Left ventricle myocardium inferior (tissue), 1 donor: ENCODE measurements at places on chromosomes 1 and 21. TPM values are rescaled to one million over a fixed set of nuclear protein-coding genes. Genes with fewer than 3 reads are reported as not detected.

The AMY2A gene
- total RNA-seq: not detected

The S100A3 gene
- total RNA-seq: 0.36 TPM

The C1QC gene
- total RNA-seq: 76.6 TPM

The NEGR1 gene
- 9.7 TPM for total RNA-seq

The DARS2 gene
- 15.1 TPM for total RNA-seq

The ICOSLG gene
- 4.7 TPM for total RNA-seq

The PLA2G2D gene
- total RNA-seq: not detected

The ROR1 gene
- 14.0 TPM for total RNA-seq

The RGS1 gene
- total RNA-seq: 0.74 TPM

The USP33 gene
- 24.2 TPM for total RNA-seq

The SERINC2 gene
- 1.6 TPM for total RNA-seq

DNA sequence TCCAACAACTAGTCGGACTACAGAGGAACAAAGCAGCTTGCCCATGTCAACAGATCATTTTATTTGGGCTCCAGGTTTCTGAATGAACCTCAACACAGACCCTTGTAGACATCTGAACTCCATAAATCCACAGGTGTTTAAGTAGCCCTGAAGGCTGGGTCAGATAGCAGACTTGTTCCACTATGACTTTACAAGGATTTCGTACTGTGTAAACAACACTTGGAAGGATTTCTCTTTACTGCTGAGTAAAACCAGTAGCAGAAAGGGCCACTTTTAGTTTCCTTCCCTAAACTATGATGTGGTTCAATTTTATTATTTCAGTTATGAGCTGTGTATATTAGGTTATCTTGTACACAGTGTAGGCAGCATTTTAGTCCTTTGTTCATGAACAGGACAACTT lies 316.4 kb upstream of the ADGRL2 start:
- DNase-seq: no peak

GRCh38 chr1:1182491-1183220 lies 9.0 kb downstream of the TTLL10 start:
- DNase-seq: peak; percentile 14

DNA sequence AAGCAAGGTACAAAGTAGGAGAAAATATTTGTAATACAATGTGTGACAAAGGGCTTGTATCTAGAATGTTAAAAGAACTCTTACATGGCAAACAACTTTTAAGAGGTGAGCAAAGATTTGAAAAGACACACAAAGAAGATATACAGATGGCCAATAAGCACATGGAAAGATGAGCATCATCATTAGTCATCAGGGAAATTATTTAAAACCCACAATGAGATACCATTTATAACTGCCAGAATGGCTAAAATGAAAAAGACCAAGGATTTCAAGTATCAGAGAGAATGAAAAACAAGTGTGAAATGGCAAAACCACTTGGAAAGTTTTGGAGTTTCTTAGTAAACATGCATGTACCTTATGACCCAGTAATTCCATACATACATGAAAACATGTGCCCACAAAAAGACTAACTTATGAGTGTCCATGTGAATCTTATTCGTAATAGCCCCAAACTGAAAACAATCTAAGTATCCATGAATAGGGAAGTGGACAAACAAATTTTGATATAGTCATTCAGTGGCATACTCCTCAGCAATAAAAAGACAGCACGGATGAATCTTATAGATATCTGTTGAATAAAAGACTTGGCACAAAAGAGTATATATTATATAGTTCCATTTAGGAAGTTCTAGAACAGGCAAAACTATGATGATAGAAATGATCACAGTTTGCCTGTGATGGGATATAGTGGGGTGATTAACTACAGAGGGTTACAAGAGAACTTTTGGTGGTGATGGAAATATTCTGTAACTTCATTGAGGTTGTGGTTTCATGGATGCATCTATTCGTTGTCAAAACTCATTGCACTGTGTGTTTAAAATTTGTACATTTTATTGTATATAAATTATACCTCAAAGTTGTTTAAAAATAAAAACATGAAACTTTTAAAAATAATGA lies 82.0 kb downstream of the DISP1 start:
- DNase-seq: no peak

- no peak for DNase-seq
These were observed 4.4 kb downstream of the CLEC20A start for GRCh38 chr1:178492341-178492740.

- no peak for DNase-seq
These were observed 12.1 kb upstream of the PTTG1IP start for GRCh38 chr21:44885615-44886014.

DNA sequence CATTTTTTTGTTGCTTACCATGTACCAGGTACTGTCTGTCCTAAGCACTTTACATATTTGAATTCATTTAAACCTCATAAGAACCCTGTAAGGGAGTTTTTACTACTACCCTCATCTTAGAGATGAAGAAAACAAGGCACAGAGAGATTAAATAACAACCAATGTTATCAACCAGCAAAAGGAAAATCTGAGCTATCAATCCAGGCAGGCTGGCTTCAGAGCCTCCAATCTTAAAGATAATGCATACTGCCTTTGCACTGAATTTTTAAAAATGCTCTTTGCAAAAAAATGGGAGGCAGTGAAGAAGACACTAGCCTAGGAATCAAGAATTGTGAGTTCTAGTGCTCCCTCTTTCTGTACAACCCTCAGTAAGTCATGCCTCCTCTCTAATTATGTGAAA lies 18.7 kb downstream of the NDC1 start:
- DNase-seq: no peak

DNA sequence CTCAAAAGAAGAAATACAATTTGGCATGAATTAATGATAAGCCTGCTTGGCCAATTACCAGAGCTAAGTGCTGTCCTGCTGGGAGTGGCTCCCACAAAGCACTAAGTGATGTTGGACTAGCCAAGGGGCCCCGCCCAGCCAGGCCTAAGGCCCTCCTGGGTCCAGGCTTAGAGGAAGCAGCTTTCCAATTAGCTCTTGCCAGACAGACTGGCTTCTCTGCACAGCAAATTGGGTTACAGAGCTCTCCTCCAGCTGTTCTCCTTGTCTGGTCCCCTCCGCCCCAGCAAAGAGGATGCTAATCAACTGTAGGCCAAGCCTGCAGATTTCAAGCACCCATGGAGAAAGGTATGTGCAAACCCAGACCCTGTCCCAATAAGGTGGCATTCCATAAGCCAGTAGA lies 151.9 kb downstream of the DMRTA2 start:
- DNase-seq: peak; percentile 18

- DNase-seq: no peak
These were observed 452.9 kb upstream of the CXADR start for GRCh38 chr21:17059936-17060335.

GRCh38 chr1:16275591-16275990 lies 38.6 kb upstream of the CPLANE2 start:
- no peak for DNase-seq

GRCh38 chr1:175095978-175096607 lies 28.5 kb downstream of the TNN start:
- no peak for DNase-seq

DNA sequence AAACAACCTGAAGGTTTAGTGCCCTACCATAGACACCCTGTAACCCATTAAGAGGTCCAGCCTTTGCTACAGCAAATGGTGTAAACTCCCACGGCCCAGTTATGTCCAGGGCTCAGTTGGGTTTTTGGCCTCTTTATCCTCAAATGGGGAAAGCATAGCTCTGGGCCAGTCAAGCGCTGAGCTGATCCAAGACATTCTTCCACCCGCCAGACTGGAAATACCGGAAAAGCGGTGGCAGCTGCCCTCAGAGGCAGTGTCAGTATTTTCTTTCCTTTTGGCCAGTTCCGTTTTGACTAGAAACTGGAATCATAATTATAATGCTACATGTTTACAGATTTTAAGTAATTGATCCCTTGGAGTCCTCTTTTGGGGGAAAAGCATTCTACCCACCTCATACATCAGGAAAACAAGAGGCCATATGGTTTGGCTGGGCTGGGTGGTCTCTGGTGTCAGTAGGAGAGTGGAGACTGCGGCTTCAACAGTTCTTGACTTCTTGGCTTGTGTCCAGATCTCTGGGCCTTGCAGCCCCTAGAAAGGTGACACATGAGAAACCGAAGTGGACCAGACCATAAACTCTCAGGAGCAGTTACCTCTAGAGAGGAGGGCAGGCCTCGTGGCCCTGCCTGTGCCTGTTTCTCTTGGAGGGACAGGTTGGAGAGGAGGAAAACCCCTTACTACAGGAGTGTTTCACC lies 30.2 kb upstream of the CLDN14 start:
- DNase-seq: no peak

GRCh38 chr1:34547046-34547674 lies 207.7 kb upstream of the GJB5 start:
- DNase-seq: no peak

- DNase-seq: no peak
These were observed 109.7 kb upstream of the BARHL2 start for GRCh38 chr1:90826834-90827233.

- no peak for DNase-seq
These were observed 1107.5 kb upstream of the B3GALT2 start for GRCh38 chr1:194293851-194294405.

DNA sequence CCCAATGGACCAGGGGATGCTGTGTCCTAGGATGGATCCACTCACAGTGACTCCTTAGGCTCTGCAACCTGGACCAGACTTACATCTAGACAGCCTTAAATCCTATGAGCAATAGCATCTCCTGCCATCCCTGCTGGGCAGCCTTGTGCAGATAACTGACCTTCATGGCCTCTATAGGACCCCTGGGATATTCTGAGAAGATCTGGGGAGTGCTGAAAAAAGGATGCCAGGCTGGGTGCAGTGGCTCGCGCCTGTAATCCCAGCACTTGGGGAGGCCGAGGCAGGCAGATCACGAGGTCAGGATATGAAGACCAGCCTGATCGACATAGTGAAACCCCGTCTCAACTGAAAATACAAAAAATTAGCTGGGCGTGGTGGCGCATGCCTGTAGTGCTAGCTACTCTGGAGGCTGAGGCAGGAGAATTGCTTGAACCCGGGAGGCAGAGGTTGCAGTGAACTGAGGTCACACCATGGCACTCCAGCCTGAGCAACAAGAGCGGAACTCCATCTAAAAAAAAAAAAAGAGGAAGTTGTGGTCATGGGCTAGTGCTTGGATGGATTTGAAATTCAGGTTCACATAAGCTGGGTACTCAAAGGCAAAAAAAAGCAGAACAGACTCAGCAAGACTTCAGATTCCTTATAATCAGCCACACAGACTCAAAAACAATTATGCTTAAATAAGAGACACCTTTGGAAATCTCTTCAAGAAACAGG lies 10.9 kb upstream of the SH2D1B start:
- no peak for DNase-seq

DNA sequence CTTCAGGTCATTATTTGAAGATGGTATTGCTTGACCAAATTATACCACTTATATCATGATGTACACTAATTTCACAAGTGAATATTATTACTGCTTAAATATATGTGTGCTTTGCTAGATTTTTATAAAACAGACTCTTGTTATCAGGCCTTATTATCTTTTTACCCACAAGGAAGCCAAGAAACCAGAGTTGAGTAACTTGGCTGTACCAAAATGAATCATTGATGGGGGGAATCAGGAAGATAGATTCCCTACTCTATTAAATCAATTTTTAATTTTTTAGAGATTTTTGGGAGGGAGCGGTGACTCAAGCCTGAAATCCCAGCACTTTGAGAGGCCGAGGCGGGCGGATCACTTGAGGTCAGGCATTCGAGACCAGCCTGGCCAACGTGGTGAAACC lies 16.0 kb upstream of the SCCPDH start:
- DNase-seq: no peak

- DNase-seq: no peak
These were observed 415.7 kb downstream of the USP25 start for GRCh38 chr21:16145479-16145878.

DNA sequence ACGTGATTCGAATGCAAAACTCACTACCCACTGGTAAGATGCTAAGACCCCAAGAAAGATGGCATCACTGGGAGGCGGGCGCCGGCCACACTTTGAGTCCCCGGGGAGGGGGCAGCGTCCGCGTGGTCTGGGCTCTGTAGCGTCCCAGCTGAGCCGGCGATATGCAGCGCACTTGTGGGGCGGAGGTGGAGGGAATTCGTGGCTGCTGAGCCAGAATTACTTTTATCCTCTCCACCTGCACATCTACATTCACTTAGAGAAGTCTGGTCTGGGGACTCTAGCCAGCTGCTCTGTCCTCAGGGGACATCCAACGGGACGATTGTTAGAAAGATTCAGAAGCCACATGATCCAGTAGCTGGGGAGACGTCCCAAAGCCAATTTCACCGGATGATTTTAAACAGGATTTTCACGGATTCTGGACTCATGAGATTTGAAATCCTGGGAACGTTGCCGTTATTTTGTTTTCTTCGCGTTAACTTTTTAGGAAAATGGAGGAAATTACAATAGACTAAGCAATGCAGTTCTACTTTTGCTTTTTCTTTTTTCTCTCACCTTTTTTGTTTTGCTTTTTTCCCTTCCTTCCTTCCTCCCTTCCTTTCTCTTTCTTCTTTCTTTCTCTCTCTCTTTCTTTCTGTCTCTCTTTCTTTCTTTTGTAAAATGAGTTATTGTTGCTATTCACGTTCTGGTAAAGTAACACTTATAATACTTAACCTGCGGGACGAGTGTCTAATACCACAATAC lies 1.3 kb downstream of the JAM2 start:
- DNase-seq: peak; percentile 38

- DNase-seq: no peak
These were observed 1.1 kb downstream of the NR5A2 start for GRCh38 chr1:200028586-200029034.

- DNase-seq: no peak
These were observed 6.4 kb upstream of the GBP5 start for GRCh38 chr1:89279011-89279466.

DNA sequence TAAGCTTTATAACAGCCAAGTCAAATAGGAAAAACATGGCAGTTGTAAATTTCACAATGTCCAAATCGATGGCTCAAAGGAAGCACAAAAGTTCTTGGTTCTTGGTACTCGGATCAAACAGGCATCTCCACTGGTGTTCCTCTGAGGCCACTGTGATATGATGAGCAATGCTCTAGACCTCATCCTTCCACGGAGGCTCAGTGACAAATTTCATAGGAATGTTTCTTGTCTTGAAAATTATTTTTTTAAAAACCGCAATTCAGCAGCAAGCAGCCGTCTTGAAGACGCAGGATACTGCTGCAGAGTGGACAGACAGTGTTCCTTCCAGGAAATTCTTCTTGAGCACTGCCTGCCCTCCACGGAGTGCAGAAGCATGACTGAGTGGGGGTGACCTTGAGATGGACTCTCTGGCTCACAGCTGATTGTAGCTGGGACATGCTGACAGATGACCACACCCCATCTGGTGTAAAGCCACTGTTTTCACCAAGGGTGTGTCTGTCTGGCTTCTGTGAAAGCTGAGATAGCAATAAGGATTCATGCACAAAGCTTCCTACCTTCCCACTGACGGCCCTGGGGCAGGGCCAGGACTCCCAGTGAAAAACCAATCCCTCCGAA lies 61.9 kb downstream of the TIAM1 start:
- DNase-seq: peak; percentile 17
